ENCODE measurements at places on chromosomes 3 and 15.

DNA sequence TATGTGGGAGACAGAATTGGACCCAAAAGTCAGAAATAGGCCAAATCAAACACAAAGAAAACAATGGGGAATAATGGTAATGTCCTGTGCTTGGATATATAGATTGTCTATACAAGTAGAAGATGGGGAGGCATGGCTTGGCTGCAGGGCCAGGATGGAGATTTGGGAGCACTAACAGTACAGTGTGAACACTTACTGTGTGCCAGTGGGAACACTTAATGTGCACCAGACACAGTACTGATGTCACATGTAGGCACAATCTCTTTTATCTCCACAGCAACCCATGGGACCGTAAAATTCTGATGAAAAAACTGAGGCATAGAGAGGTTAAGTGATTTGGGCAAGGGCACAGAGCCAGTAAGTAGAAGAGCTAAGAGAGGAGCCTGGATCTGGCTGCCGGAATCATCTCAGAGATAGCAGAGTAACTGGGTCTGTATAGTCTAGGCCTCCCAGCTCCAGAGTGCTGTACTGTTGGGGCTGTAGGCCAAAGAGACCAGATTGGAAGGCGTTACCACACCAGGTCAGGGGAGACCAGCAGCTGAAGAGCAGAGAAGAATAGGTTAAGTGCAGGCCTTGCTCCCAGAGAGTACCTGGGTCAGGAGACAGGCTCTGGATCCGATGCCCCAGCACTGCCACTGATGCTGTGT lies 63.3 kb downstream of the RLBP1 start:
- no peak for DNase-seq

- no peak for DNase-seq
These were observed 41.3 kb downstream of the WHAMM start for GRCh38 chr15:82850731-82851130.

GRCh38 chr3:64939747-64940450 lies 252.1 kb upstream of the ADAMTS9 start:
- DNase-seq = no peak

- DNase-seq = no peak
These were observed 4.2 kb downstream of the SEMA3G start for GRCh38 chr3:52440671-52441070.

DNA sequence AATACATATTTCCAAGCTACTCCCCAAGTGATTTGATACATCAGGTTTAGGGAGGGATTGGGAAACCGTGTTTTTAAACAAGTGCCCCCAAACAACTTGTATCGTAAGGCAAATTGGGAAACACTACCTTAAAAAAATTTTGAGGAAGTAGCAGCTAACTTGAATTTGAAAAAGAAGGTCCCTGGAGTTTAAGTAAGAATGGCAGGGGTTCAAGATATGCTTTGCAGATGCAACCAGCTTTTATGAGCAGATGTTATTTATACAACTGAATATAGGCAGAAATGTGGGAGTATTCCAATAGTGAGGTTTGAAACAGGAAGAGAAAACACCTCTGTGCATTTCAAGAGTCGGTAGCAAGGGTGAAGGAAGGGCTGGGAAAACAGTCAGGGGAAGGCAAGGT lies 139.6 kb downstream of the IL20RB start:
- no peak for DNase-seq

All from AG20443 (cell line).